Natural killer cell (primary cell): ENCODE measurements at places on chromosomes 7 and 10. TPM values are rescaled to one million over a fixed set of nuclear protein-coding genes. Genes with fewer than 3 reads are reported as not detected.

The RPEL1 gene
- not detected for total RNA-seq

DNA sequence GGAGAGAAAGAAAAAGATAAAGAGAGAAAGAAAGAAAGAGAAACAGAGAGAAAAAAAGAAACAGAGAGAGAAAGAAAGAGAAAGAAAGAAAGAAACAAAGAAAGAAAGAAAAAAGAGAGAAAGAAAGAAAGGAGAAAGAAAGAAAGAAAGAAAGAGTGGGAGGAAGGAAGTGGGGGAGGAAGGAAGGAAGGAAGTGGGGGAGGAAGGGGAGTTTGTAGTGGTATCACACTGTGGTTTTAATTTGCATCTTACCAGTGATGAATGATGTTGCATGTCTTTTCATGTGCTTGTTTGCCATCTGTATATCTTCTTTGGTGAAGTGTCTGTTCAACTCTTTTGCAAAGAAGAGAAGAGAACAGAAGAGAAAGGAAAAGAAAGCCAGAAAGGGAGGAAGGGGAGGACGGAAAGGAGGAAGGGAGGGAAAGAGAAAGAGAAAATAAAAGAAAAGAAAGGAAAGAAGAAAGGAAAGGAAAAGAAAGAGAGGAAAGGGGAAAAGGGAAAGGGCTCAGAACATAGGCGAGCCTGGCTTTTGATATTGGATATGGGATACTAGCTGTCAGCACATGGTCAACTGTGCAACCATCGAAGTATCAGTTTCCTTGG lies 79.2 kb upstream of the FRMD4A start:
- no peak overlapping the region for H3K27ac ChIP-seq
- DNase-seq: peak; percentile 23
- H3K4me3 ChIP-seq: no peak overlapping the region
- H3K36me3 ChIP-seq: no peaks in the 10 kb centered on the region
- H3K4me1 ChIP-seq: peaks cover 4% of the 10 kb centered on the region

The KNDC1 gene
- not detected for total RNA-seq

DNA sequence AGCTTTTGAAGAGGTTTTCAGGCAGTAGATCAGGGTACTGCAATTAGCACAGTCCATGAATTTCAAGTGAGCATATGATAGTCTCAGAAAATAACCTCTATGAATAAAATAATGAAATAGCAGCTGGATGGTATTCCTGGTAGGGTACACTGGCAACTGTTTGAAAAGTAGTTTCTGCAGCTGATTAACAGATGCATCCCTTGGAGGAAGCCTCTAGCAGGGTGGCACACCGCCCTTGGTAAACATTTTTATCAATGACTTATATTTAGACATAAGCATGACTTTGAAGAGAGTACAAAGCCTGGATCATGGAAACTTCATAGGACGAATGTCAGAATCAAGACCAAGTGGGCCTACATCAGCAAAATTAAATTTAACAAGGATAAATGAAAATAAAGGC lies 26.8 kb downstream of the WNT16 start:
- no peak overlapping the region for H3K4me3 ChIP-seq
- H3K27ac ChIP-seq: no peak overlapping the region
- DNase-seq: no peak
- no peaks in the 10 kb centered on the region for H3K4me1 ChIP-seq

The TMEM184A gene
- not detected for total RNA-seq

DNA sequence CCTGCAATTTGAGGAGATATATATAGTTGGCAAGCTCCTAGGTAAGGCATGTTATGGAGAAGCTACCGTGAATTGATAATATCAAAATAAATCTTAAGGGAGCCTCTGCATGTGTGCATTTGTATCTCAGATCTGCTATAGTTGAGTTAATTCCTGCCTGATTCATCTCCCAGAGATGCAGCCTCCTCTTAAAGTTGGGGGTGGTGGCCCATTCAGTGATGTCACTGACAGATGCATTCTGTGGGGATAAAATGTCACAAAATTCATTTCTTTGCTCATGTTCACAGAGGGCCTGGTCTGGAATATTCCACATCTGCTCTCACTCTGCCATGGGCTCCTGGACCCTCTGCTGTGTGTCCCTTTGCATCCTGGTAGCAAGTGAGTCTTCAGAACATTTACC lies 185.8 kb upstream of the PRSS1 start:
- DNase-seq: no peak
- no peaks in the 10 kb centered on the region for H3K4me1 ChIP-seq
- H3K27me3 ChIP-seq: no peaks in the 10 kb centered on the region
